ENCODE measurements at places on chromosomes 2 and 18.

DNA sequence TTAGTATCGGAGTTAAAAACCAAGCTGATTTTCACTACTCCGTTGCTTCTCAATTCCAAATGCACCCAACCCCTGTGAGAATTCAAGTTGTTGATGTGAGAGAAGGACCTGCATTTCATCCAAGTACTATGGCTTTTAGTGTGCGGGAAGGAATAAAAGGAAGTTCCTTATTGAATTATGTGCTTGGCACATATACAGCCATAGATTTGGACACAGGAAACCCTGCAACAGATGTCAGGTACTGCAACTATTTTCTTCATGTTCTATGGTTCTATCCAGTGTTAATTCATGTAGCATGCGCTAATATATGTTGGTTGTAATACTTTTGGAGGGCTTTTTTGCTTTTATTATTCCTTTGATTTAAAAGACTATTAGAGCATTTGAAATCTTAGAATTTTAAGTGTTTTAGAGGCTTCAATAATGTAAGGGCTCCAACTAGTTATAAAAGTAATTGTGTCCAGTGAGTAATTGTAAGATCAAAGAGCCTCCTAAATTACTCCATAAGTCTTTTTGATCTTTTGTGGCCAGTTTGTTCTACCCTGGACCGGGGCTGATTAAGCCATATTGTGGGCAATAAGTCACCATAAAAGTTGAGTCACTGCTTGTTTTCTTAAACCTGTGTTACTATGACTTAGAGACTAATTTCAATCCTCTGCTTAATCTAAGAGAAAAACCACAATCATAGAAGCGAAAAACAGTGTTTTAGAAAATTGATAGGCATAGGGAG is 22.9 kb downstream of the DSG4 start:
- DNase-seq = no peak

DNA sequence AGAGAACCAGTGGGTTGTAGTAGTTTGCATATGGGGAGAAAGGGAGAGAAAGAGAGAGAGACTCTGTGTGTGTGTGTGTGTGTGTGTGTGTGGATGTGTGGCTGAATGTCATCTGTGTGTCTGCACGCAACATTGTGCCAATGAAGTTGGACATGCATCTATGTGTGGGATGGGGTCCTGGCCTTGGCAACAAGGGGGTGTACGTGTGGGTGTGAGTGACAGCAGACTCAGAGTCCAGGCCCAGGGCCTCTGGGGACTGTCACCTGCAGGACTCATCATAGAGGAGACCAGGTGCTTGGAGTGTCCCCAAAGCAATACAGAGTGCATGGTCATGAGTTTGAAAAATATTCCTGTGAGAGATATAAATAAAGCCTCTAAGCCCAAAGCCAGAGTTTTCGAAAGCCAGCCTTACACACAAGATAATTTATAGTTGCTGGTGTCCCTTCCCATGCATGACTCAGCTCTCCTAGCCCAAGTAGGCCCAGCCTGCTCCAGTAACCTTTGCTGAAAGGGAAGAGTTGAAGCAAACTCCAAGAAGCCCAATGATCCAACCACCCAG is 59.9 kb downstream of the TNP1 start:
- no peak for DNase-seq

GRCh38 chr2:198283146-198283545 is 478.8 kb downstream of the PLCL1 start:
- no peak for DNase-seq

- DNase-seq = no peak
Measured at GRCh38 chr2:74789271-74789670, 44.7 kb upstream of the HK2 start.

- DNase-seq = no peak
Measured at GRCh38 chr2:11798701-11799435, 52.4 kb downstream of the LPIN1 start.

- no peak for DNase-seq
Measured at GRCh38 chr2:25378731-25379490, 37.2 kb upstream of the DNMT3A start.

DNA sequence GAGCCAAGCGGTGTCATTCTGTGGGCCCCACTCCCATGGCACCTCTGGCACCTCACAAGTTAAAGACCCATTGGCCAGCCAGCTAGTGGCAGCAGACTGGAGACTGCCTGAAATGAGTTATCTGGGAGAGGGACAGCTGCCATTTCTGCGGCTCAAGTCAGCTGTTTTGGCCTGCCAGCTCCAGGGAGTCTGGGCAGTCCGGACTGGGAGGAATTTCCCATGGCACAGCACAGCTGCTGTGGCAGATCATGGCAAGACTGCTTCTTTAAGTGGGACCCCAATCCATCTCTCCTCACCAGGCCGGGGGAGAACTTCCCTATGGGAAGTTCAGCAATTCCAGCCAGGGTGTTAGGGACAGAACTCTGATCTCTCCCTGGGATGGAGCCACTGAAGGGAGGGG is 2187.6 kb upstream of the CELF4 start:
- DNase-seq = no peak

DNA sequence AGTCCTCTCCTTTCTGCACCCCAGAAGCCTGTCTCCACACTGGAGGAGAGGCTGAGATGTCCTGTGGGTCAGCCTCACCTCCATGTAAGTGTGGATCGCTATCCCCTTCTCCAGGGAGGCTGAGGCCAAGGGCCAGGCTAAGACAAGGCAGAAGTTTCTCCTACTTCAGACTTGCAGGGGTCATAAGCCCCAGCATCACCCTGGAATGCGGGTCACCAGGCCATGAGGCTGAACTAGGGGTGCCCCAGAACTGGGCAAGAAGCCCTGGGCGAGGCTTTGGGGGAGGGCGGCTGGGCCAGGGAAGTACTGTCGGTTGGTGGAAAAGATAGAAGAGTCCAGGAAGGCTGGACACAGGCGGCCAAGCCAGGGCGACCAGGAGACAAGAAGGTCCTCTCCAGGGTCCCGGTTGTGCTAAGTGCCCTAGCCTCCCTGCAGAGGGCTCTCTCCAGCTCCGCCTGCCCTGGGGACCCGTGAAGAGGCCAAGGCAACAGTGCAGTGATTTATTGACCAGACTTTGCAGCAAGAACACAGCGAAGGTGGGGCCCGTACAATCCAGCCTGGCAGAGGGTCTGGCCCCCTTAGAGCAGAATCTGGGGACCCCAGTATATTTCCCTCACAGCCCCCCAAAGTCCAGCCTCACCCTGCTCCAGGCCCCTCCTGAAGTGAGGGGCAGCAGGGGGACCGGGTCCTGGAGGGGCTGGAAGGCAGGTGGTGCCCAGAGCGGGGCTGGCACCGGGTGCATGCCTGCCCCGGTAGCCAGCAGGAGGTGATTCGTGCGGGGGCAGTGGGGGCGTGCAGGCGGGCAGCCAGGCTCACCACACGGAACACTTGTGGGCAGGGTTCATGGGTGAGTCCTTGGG is 8.1 kb downstream of the ECEL1 start:
- no peak for DNase-seq

DNA sequence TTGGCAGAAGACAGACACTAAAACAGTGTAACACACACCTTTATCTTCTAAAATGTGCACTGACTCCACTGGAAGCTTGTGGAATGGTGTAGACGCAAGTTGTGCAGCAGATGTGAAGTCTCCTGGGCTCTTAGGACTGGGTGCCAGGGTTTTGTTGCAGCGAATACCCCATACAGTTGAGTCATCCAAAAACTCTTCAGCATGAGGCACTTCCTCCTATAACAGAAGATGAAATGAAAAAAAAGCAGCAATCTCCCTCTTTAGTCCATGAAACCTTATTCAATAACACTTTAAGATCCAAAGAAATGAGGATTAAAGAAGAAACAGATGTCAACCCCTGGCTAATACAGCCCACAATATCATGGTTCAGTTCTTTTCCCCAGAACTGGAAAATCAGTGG is 22.2 kb downstream of the BUB1 start:
- DNase-seq = no peak

DNA sequence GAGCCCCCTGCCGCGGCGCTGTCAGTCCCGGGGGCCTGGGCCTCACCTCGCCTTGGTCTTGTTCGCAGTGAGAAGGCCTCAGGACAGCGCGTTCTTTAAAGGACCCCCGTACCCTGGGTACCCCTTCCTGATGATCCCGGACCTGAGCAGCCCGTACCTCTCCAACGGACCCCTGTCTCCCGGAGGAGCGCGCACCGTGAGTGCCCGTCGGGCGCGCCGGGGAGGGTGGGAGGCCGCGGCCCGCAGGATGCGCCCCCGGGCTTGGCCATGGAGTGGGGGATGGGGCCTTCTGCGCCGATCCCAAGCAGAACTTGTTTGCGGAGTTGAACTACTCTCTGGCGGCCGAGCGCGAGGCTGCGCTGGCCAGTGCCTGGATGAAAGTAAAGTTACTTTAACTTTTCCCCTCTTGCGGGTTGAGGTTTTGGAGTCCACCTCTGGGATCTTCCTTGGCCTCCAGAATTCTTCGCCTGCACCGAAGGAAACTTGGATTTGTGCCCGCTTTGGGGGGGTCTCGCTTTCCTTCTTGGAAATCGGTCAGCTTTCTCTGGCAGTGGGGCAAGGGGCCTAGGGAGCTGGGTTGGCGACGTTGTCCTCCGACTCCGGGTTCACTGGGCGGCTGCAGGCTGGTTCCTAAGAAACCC is 1.2 kb downstream of the TCF7L1 start:
- no peak for DNase-seq

- no peak for DNase-seq
Measured at GRCh38 chr2:88560619-88561307, 66.5 kb downstream of the EIF2AK3 start.

GRCh38 chr18:10074110-10074509 is 160.3 kb downstream of the VAPA start:
- DNase-seq = no peak

Data from NCI-H1930 (cell line).